ENCODE measurements at places on chromosomes 1 and 21.
A peak's percentile ranks its signal among the peaks of the same experiment; 100 is the strongest.

GRCh38 chr1:61190153-61190552 lies 107.8 kb downstream of the NFIA start:
- DNase-seq = no peak

GRCh38 chr1:28848416-28848815 lies 36.4 kb downstream of the OPRD1 start:
- no peak for DNase-seq

DNA sequence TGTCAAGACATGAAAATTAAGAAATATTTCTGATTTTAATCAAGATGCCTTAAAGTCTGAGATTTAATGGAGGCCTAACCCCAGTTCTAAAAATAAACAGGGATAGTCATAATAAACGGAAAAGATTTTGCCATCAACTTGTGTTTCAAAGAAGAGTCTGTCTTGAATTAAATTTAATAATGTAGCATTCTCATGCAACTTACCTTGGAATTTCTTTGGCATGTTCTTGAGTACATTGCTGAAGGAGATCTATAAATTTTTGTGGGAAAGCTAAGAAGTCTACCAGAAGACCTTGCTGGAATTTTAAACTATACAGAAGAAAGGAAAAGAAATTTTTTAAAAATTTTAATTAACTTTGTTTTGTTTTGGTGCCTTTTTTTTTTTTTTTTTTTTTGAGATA lies 10.6 kb downstream of the SASS6 start:
- no peak for DNase-seq

- no peak for DNase-seq
Observed at GRCh38 chr1:31259746-31260145, 20.1 kb upstream of the NKAIN1 start.

DNA sequence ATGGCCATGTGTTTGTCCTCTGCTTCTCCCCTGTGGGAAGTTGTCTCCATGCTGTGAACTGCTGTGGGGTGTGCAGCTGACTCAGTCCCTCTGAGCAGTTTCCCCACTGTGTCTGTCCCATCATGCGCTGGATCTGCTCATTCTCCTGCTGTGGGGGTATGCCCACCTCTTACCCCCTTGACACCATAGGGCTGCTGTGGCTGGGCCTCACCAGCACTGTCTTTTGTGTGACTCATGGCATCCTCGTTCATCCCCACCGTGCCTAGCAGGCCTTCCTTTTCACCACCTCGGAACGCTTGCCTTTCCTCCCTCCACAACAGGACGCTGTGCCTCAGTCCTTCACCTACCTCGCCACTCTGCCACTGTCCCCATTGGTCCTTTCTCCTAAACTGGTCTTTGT lies 27.3 kb downstream of the VANGL2 start:
- DNase-seq = no peak

GRCh38 chr1:3998086-3998485 lies 98.0 kb upstream of the C1orf174 start:
- no peak for DNase-seq

DNA sequence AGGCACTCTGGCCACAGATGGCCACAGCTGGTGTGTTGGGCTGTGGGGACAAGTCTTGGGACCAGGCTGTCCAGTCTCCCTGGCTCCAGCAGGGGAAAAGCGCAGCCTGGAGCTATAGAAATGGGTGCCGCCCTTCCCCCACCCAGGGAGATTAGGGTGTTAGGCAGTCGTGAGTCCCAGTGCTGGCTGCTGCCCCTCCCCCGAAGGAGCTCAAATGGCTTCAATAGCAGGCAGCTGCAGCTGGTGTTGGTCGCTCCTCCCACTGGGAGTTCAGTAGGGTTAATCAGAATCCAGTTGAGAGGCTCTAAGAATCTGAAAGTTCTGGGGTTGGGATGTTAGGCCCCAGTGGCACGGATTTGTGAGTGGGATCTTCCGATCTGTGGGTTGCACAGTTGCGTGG lies 595.6 kb upstream of the PKN2 start:
- DNase-seq = no peak

DNA sequence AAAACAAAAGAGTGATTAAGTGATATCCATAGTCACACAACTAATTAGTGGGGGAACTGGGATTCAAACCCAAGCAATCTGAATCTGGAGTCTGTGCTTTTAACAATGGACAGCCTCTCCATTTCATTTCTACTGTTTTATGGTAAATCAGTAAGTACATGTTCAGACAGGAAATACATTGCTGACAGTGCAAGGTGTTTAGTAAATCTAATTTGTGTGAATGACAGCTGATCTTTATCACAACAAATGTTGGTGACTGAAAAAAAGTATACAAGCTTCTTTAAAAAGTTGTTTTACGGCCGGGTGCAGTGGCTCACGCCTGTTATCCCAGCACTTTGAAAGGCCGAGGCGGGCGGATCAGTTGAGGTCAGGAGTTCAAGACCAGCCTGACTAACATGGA lies 20.6 kb downstream of the DONSON start:
- no peak for DNase-seq

- no peak for DNase-seq
Observed at GRCh38 chr21:26147535-26147934, 23.0 kb downstream of the APP start.

GRCh38 chr1:26932531-26932930 lies 11.0 kb downstream of the NUDC start:
- no peak for DNase-seq

- no peak for DNase-seq
Observed at GRCh38 chr1:38072858-38073257, 26.3 kb upstream of the POU3F1 start.

GRCh38 chr1:73310797-73311381 lies 887.1 kb downstream of the LRRIQ3 start:
- DNase-seq = no peak

DNA sequence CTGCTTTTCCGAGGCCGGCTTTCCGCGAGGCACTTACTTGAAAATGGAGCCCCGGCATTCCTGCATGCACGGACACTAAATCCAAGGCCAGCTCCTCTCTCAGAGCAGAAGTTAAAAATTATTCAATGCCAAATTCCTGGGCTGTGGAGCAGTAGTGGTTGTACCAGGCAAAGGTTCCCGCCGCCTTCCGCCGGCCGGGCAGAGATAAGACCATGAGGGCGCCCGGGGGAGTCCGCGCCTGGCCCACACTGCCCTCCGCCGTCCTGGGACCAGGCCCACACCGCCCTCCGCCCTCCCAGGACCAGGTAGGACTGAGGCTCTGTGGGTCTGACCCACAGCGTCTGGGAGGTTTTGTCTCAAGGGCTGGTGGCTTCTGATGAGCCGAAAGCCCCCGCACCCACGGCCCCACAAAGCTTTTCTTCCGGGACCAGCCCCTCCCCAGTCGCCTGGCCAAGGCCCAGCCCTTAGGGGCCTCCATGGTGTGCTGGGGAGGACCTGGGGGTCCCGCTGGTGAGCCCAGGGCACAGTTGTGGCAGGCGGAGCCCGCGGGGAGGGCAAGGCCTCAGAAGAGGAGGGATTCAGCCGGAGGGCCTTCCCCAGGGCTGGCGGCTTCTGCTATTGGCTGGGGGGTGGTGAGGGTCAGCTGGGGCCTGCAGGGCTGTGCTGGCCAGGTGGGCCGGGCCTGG lies 12.7 kb upstream of the C1orf159 start:
- no peak for DNase-seq

- DNase-seq = no peak
Observed at GRCh38 chr1:8874230-8875201, 4.0 kb downstream of the ENO1 start.

- no peak for DNase-seq
Observed at GRCh38 chr21:42496839-42497202, 797 bp upstream of the RSPH1 start.

- peak; percentile 38 for DNase-seq
Observed at GRCh38 chr1:183543619-183544204, 46.5 kb downstream of the NCF2 start.

GRCh38 chr1:220272841-220273090 lies 513 bp upstream of the RAB3GAP2 start:
- DNase-seq = no peak

GRCh38 chr1:31955917-31956736 lies 18.0 kb upstream of the PTP4A2 start:
- no peak for DNase-seq

DNA sequence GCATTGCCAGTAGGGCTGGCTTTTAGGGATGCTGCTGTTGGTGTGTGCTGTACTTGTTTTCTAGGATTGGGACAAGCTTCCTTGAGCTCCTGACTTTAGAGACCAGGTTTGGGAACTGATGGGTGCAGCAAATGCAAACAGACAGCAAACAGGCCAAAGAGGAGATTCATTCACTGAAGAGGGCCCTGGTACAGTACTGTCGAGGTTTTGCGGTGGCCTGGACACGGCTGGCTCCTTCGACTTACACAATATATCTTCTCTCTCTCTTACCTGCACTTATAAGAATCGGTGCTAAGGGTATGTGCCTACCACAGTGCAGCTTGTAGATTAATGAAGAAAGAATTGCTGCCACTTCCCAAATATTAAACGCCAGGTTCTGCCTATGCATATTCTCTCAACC lies 44.6 kb downstream of the ATP1A1 start:
- no peak for DNase-seq

DNA sequence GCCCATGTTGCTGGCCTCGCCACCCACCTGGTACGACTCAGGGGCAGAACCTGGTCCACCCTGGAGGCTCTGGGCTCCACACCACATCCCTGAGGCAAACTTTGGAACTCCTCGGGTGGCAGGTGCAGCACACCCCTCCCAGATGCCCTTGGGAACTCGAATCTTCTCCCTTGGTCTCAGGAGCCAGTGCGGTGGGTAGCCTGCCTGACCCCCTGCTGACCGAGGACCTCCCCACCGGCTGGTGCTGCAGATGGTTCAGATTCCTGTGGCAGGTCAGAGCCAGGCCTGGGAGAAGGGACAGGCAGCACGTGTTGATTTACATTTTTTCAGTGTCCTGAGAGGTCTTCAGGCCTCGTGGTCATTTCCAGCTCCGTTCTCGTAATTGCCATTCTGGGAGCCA lies 6.3 kb upstream of the CFAP410 start:
- DNase-seq = no peak

DNA sequence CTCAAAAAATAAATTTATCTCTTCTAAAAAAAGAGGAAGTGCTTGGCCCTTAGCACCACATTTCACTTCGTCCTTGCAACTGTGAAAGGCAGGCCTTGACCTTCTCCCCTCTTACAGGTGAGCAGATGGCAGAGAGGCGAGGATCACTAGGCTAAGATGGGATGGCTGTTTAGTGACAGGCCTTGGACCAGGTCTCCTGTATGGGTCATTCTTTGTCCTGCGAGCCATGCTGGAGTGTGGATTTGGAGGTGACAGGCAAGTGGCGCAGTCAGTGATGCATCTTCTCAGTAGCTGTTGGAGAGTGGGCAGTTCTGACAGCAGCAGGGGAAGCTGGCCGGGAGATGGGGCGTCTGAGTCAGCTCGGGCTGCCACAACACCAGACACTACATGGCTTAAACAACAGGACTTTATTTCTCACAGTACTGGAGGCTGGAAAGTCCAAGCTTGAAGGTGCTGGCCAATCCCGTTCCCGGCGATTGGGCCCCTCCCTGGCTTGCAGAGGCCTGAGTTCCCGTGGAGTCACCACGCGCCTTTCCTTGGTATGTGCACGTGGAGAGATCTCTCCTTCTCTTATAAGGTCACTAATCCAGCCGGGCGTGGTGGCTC lies 16.5 kb downstream of the SLC27A3 start:
- no peak for DNase-seq

GRCh38 chr21:15928686-15929425 lies 199.1 kb downstream of the USP25 start:
- DNase-seq = no peak

GRCh38 chr1:20185834-20186782 lies at the start of the genes PLA2G2C and UBXN10:
PLA2G2C (minus strand) TSS chr1:20186518; CDS start chr1:20177363, 9,155 bp downstream.
UBXN10 (plus strand) TSS chr1:20186096; CDS start chr1:20190562, 4,466 bp downstream.
- no peak for DNase-seq

DNA sequence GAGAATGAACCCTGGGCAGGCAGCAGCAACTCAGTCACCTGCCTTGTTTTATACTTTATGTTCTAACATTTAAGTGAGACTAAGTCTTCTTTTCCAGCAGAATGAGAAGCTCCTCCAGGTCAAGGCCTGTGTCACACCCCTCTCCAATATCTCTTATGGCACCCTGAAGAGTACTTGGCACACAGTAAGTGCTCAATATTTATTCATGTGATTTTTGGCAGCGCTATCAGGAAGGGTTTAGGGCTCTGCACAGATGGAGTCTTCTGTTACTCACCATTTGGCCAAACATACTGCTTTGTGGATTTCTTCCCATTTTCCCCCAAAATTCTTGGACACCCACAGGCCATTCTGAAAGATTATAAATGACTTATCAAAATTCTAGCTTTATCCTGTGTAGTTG lies 43.8 kb upstream of the MYBPHL start:
- DNase-seq = no peak

- DNase-seq = no peak
Observed at GRCh38 chr1:60893136-60893930, 189.0 kb upstream of the NFIA start.

GRCh38 chr1:9326596-9326995 lies 33.9 kb downstream of the SPSB1 start:
- DNase-seq = no peak

GRCh38 chr1:62906428-62906886 lies 122.5 kb downstream of the ATG4C start:
- DNase-seq = no peak

- no peak for DNase-seq
Observed at GRCh38 chr1:15226388-15227255, 20.4 kb upstream of the FHAD1 start.

DNA sequence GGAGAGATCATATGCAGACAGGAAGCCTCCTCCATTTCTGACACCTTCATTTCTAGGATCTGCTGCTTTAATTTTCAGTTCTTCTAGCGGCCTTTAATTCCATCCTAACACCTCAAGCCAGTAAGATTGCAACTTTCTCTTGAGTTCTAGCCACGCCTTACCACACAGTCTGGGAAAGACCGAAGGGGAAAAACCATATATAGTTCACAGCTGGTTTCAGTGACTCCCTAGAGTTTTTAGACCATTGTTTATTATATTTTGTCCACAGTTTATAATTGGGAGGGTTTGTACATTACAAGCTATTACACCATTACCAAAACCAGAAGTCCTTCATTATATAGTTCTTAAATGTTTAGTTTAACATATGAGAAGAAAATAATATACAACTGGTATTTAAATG lies 37.5 kb downstream of the DPH5 start:
- DNase-seq = no peak

- no peak for DNase-seq
Observed at GRCh38 chr21:44820851-44821250, 3.0 kb upstream of the SUMO3 start.

DNA sequence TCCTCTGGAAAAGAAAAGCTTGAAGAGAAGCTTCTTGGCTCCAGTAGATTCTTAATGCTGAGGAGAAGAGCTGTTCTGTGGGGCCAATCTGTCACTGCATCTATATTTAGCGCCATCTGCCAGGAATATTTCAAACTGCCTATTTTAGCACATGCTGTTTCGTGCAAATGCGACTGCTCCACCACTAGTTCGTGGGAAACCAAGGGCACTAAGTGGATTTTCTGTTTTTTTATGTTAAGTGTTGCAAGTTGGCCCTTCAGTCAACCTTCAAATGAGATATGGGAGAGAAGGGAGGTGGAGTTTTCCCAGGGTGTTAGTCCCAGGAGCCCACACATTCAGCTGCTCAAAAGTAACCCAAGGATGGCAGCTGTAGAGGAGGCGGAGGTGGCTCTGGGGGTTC lies 91.9 kb downstream of the TSEN15 start:
- DNase-seq = no peak

- no peak for DNase-seq
Observed at GRCh38 chr1:42851420-42851819, 5.0 kb downstream of the ZNF691 start.

- DNase-seq = peak; percentile 48
Observed at GRCh38 chr1:107140703-107141490, at the start of gene NTNG1. NTNG1 (plus strand) TSS chr1:107141039.

All from NT2/D1 (cell line).